Activated T-cell treated with anti-CD3 and anti-CD28 coated beads for 4 hours (primary cell): ENCODE measurements at places on chromosomes 7 and 10.
A peak's percentile ranks its signal among the peaks of the same experiment; 100 is the strongest.

GRCh38 chr10:119654540-119654939 lies 3.4 kb downstream of the BAG3 start:
- DNase-seq: no peak

DNA sequence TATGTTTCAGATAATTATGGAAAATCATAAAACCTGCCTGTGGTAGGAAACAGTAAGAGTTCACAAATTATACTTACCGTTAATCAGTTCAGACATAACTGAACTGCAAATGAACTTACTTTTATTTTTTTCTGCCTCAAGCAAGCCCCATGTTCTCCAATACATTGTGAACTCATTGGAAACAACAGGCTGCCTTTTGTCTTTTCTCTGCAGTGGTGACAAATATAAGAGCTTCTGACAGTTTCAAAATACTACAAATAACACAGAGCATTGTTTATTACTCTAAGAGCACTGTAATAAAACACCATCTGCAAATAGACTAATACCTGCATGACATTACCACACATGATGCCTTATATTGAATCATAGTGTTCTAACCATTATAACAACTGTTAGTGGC lies 94.0 kb upstream of the CDCA7L start:
- no peak for DNase-seq

DNA sequence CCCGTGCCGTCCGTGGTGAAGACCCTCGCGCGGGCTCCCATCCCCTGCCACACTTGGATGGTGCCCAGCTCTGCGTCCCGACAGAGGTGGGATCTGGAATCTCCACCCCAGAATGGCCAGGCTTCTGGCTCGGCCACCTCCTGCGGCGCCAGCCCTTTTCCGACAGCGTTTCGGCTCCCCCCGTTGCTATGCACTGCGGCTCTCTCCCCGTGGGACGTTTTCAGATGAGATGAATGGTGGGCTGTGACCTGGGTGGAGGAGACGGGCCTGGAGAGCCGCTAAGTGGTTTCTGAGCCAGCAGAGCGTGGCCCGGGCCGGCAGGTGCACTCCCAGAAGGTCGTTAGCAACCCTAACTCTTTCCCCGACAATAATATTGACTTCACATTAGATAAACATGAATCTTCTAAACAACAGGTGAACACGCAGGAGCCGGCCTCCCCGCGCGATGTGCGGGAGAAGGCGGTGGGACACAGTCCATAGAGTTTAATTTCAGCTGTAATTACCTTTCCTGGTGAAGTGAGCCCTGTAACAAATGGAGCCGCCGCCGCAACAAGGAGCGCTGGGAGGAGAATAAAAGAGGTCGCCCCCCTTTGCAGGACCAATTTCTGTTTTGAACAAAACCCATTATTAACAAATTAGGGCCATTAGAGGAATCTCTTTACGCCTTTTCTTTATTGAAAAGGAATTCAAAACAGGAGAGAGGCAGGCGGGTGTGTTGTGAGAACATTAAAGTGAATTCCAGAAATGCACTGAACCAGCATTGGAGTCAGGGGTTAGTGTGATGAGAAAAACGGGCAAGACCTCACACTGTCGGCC lies 294.3 kb upstream of the PFKP start:
- no peak for DNase-seq

DNA sequence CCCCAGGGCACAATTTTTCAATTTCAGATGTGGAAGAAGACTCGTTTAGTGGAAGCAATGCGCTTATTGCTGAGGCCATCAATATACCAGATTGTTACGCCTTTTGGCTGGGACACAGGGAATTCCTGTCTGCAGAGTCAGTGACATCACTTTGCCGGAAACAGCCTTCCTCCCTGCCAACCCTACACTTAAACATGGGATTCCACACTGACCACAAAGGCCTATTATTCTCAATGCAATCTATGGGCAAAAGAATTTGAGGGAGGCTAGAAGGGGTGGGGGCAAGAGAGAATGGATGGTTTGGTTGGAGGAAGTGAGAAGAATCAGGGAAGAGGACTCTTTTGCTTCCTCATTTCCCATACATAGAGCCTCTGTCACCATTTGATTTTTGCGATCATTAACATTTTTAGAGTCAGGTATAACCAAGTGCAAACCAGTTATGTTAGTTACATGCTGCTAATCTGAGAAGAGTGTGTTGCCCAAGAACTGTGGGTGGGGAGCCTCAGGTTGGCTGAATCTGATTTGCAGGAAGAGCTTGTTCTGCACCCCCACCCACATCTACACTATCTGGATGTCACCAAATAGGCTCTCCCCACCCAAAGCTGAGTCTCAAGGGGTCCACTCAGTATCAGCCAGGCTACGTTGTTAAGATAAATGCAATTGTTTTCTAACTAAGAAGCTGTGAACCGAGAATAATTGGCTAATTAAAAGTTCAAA lies 58.2 kb downstream of the ENTPD1 start:
- no peak for DNase-seq

DNA sequence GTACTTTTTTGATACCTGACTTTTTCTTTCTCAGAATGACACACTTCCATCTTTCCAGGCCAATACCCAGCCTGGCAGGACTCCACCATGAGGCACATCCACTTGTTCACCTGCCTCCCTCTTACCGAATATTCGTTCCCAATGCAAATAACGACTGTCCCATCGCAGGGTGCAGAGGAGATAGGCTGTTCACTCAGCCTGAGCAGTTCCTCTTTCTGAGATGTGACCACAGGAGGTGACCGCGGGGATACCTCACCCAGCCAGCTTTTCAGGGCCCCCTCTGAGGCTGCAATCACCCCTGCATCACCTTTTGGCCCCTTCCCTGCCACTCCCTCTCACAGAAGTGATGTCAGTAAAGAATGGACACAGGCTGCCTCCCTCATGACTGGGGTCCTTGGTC lies 28.3 kb downstream of the PTPRN2 start:
- DNase-seq: no peak

GRCh38 chr7:106737202-106737562 lies 76.2 kb upstream of the CCDC71L start:
- DNase-seq: no peak

DNA sequence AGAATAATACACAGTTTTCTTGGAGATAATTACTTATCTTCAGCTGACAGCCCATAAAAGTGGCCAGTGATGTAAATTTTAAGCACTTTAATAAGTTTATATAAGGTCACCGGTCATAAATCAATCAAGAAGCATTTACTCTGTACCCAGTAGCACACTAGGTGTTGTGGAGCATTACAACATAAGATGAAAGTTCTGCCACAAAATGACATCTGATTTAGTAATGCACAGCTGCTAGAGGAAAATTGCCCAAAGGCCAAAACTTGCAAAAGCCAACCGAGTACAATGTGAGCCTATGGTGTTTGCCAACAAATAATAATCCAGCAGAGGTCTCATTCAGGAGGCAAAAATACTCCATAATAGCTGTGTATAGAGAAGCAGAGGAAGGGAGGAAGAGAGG lies 63.6 kb downstream of the GPR37 start:
- DNase-seq: no peak

- DNase-seq: no peak
Observed at GRCh38 chr10:129513312-129513711, 46.3 kb downstream of the MGMT start.

DNA sequence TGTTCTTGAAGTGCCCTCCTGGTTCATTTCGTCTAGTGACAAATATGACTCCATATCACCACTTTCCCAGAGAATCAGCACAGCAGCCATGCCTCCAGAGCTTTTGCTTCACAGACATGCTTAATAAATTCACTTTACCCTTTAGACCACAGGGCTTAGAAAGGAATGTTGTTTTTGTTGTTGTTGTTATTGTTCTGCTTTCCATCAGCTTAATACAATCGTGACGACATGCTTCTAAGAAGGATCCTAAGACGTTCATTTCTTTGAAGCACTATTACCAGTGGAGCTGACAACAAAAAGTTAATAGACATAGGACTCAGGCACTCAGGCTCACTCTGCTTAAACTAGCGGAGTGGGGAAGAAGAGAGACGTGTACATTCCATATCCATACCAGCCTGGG lies 418.6 kb downstream of the KCNMA1 start:
- no peak for DNase-seq

DNA sequence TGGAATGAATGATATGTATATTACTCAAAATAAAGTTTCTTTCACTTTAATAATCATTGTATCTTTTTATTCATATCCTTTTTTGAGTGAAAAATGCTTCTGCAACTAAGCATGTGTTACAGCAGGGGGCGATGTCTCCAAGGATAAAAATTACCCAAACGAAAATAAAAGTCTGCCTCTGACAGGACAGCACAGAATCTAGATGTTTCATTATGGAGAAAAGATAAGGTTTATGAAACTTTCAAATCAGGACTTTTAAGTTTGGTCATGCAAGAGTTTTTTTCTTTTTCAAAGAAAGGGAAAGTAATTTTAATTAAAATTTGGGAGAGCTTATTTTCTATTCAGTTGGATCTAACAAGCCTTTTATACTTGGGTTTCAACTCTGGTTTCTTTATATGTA lies 48.4 kb downstream of the TES start:
- peak; percentile 32 for DNase-seq

GRCh38 chr10:102850025-102850518 lies 4.0 kb upstream of the BORCS7 start:
- DNase-seq: no peak

- DNase-seq: no peak
Observed at GRCh38 chr7:51732951-51733350, 416.3 kb upstream of the COBL start.

- no peak for DNase-seq
Observed at GRCh38 chr10:132341017-132341416, 9.0 kb downstream of the LRRC27 start.

- no peak for DNase-seq
Observed at GRCh38 chr10:108591417-108591816, 1331.9 kb downstream of the XPNPEP1 start.

DNA sequence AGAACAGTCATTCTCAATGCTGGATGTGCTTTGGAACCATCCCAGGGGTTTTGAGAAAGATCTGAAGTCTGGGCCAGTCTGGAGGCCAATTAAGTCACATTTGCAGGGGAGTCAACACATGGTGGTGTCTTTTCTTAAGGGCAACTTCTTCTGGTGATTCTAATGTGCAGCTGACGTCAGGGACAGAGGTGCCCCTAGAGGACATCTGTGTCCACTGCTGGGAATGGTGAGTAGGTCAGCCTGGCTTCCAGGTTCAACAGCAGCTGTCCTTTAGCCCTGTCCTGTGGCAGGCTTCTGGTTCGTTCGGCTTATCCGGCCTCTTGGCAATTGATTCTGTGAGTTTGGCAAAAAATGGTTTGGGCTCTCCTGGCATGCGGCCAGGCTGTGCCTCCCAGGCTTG lies 269.7 kb upstream of the HABP2 start:
- no peak for DNase-seq

DNA sequence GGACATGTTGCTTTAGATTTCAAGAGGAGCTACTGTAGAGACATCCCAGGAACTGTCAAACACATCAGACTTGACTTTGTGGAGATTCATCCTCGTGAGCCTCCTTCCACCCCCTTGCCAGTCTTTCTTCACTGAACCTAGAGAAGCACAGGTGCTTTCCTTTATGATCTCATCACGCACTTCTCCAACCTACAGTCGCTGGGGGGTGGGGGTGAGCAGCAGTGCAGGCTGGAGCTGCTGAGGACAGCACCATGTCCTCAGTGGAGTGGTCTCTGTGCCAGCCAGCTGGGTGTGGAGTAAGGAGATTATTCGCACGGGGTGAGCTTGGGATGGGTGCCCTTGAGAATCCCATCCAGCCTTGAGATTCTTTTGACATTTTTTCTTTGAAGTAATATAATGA lies 88.1 kb downstream of the VOPP1 start:
- DNase-seq: no peak
